ENCODE measurements at places on chromosomes 6 and 20.

GRCh38 chr20:46199198-46199597 is 81.1 kb downstream of the CD40 start:
- no peak for DNase-seq

DNA sequence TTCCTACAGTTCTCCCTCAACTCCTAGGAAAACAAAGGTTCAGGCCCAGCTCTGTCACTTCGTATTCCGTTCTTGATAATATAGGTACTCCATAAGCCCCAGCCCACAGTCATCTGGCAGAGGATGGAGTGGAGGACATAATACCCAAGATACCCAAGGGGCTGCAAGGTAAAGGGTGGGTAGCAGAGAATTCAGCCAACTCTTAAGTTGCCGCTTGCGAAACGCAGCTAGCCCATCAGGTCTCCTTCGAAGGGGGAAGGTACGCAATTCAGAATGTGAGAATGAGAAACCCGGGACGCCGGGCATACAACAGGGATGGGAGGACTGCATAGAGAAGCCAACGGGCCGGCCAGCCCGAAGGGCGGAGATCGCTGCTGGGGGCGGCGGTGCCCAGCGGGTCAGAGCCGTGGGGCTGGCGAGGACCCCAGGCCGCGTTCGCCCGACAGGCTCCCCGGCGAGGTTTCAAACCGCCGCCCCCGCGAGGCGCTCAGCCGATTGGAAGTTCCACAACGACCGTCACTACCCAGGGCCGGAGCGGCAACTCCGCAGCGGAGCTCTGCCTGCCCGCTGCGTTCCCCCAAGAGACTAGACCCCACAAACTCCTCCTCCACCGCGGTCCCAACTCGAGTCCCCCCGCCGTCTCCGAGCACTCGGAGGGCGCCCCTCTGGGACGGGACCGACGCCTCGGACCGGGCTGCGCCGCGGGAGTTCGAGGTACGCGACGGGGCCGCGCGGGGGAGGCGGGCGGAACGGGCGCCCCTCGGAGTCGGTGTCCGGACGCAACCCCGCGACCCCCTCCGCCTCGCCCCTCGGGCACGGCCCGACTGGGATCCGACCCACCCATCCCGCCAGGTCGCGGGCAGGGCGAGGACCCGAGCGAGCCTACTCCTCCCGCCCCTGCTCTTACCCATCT is 911 bp downstream of the CDK19 start:
- DNase-seq = no peak

- DNase-seq = no peak
These were observed 301.7 kb upstream of the ZFP64 start for GRCh38 chr20:52493171-52493721.

DNA sequence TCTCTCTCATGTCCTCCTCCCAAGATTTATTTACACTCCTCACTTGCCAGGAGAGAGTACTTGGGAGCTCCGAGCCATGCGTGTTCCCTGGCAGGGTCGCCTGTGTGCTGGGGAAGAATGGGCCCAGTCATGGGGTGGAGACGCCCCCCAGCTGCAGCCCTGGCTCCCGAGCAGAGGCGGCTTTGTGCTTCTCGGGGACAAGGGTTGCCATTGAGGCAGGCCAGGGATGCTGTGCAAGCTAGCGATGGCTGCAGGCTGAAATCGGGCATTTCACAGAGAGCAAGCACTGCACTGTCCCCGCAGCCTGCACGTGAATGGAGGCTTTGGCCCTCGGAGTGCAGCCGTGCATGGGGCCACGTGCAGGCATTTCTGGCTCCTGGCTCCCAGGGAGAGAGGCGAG is 23.8 kb downstream of the PHACTR3 start:
- DNase-seq = no peak

GRCh38 chr6:158843751-158844683 is 24.8 kb upstream of the EZR start:
- DNase-seq = no peak

- DNase-seq = no peak
These were observed 39.4 kb upstream of the MYB start for GRCh38 chr6:135141728-135142127.

DNA sequence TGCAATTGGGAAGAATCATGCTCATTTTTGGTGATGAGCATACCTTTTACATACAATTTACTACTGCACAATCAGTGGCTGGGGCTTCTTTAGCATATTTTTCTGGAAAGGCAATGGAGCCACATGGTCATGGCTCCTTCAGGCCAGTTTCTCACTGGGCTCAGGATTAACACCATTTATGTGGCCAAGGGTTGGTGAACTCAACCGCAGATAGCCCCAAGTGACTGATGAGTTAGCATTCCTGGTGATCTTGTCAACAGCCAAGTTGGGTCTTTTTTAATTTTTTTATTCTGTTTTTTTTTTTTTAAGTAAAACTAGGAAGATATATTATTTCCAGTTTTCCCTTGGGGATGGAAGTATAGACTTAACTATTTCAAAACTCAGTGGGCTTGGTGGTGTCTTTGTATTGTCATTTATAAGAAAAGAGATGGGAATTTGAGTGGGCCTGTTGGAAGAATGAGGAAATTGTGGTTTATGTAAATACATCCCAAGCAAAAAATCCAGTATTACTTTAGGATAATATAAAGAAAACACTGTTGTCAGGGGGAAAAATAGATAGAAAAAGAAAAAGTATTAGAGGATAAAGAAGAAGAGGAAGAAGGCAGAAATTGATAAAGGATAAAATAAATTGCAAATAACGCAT is 397.4 kb downstream of the MAFB start:
- DNase-seq = no peak

GRCh38 chr6:37547564-37548061 is 47.9 kb upstream of the CCDC167 start:
- no peak for DNase-seq

DNA sequence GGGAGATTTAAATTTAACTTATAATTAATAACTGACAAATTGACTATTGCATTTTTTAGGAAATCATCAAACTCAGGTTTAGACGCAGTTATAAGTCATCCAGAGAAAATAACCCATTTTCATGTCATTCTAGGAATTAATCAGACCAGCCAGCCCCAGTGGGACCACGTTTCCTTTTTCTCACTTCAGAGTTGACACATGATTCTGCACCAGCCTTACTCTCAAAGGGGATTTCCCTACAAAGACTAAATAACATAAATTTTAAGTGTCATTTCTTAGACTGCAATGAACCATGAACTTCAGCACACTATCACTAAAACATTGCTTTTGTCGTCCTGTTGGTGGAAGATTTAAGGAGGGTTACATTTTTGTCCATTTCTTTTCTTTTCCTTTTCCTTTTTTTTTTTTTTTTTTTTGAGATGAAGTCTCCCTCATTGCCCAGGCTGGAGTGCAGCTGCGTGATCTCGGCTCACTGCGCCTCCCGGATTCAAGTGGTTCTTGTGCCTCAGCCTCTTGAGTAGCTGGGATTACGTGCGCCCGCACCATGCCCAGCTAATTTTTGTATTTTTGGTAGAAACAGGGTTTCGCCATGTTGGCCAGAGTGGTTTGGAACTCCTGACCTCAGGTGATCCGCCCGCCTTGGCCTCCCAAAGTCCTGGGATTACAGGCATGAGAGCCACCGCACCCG is 3.6 kb downstream of the IPCEF1 start:
- no peak for DNase-seq

- DNase-seq = no peak
These were observed 188.9 kb downstream of the PRKN start for GRCh38 chr6:162538643-162539064.

- DNase-seq = no peak
These were observed 500.3 kb upstream of the ADGRB3 start for GRCh38 chr6:68134796-68135195.

DNA sequence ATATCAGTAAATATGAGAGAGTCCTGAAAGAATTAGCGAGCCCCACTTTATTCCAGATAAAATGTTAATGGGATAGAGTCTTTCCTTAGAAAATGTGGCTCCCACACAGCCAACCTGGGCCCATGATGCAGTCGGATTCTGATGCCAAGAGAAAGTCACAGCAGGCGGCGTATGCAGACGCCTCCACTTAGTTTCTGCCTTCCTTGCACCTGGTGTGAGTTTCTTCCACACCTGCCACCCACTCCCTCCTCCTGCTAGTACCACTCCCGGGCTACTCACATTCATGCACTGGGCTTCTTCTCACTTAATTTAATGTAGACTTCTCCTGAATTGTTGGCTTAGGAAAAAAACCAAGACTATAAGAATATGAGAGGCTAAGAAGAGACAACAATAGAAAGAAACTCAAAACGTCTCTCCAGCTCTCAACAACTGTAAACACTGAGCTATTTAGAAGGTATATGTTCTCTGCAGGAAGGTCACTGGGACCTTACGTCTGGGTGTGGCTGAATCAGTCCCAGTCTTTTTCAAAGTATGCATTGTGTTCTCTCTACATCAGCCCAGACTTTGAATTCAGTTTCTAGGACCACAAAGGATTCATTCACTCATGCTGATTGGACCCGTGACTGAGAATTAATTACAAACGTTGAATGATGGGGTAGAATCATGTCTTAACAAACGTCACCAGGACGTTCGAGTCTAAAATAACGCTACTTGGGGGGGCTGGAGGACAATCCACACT is 70.4 kb downstream of the GCNT2 start:
- DNase-seq = no peak

DNA sequence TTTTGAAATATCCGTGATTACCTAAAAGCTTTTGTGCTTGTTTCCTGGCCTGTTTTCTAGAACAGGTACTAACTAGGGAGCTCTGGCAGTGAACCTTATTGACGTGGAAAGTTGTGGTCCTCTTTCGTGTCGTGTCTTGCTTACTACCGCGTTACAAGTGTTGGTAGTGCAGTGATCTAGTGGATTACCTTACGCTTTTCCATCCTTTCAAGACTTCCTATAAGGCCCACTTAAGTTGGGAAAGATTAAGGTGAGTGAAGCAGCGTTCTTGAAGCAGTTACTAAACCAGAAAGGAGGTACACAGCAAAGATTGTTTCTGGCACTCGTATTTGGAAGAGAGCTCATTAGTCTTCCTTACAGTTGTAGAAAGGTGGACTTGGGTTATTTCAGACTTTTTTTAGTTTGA is 1.9 kb downstream of the PNRC1 start:
- DNase-seq = no peak

- DNase-seq = no peak
These were observed 12.2 kb upstream of the CDKN1A start for GRCh38 chr6:36666287-36666686.

DNA sequence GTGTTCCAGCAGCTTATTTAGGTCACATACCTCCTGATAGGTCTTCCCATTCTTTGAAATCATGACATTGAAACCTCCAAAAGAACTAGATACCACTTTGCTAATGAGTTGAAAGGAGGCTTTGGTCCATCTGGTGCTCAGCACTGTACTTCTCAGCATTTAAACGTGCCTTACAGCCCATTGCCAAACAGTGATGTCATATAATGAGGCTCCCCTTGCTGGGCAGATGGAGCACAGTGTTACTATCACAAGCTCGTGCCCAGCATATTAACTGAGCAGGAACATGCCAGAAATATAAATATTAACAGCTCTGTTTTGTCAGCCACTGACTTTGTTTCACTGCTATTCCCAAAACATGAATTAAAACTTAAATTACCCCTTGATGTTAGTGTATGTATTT is 25.5 kb upstream of the MAPK13 start:
- DNase-seq = no peak

- no peak for DNase-seq
These were observed 246.8 kb upstream of the SGK1 start for GRCh38 chr6:134564705-134565104.

DNA sequence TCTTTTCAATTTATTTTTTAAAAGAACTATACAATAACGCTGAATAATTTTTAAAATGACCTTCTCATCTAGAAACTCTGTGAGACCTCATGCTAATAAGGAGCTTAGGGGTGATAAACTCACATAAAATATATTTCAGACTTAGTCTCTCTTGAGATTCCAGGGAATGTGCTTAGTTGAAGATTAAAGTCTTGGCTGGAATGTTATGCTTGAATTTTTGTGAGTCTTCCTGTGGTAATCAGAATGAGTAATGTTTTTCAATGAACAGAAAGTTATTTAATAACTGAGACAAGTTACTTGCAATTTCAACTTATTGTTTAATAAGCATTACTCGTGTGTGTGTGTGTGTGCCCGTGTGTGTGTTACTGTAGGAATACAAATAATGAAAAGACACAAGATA is 379.9 kb upstream of the EPHA7 start:
- DNase-seq = no peak

- DNase-seq = no peak
These were observed 40.4 kb downstream of the SNX5 start for GRCh38 chr20:17928211-17928611.

DNA sequence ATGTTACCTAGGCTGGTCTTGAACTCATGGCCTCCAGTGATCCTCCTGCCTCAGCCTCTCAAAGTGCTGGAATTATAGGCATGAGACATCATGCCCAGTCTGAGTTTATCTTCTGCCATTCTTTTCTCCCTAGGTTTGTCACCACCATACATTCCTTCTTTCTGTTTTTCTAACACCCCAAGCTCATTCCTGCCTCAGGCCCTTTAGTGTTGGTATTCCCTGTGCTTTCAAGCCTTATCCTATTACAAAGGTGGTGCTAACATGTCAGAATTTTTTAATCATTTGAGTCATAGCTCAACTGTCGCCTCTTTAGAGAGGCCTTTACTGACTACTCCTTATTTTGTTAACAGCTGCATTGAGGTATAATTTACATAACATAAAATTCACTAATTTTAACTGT is 221.1 kb upstream of the PRSS16 start:
- no peak for DNase-seq

DNA sequence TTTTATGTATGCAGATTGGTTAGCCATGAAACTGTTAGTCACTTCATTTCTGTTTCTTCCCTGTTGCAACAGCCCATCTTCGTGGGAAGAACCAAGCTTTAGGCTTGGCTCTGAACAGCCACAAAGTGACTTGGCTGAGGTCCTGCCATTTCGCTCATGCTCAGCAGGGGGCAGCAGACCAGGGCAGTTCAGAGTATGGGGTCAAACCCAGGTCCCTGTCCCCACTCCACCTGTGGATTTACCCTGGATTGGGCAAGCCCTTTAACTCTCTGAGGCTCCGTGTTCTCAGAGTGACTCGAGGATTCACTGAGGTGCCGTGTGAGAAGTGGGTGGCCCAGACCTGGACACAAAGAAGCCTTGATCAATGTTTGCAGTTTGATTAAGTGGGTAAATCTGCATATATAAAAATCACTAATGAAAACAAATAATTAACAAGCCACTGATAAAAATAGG is 19.8 kb upstream of the MAP1LC3A start:
- DNase-seq = no peak

DNA sequence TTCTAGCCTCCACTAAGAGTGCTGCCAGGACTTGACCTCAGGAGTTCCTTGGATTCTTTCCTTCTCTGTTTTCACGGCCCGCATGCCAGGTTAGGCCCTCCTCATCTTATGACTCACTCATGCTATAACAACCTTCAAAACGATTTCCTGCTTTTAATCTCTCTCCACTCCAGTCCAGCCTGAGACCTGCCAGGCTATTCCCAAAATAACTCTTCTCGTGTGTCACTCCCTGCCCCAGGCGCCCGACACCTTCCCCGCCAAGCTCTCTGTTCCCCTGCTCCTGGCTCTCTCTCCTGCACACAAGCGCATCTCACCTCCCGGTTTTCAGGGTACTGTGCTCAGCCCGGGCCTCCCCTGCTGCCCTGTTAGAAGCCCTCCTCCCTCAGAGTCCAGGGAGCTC is 64.1 kb upstream of the RPS6KA2 start:
- no peak for DNase-seq

- DNase-seq = no peak
These were observed 270.7 kb upstream of the RGS17 start for GRCh38 chr6:153401751-153402150.
